Right forelimb (tissue), 1 donor: ENCODE measurements at places on chromosomes 4 and X.

DNA sequence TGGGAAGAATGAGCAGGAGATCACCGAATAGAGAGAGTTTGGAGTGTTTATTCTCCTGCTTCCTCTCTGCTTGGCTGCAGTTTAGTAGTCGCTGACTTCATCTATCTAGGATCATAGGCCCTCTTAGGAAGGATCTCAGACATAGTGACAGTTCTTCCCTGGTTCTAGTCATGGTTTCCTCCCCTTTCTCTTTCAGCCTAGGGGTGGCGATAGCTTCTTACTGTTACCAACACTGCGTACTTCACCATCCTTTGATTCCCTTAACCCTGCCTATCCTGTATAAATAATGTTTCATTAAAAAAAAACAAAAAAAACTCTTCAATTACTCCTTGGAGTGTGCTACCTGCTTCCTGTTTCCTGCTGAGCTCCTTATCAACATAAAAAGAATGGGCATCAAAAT lies 103.8 kb downstream of the DDX53 start:
- no peak for DNase-seq

DNA sequence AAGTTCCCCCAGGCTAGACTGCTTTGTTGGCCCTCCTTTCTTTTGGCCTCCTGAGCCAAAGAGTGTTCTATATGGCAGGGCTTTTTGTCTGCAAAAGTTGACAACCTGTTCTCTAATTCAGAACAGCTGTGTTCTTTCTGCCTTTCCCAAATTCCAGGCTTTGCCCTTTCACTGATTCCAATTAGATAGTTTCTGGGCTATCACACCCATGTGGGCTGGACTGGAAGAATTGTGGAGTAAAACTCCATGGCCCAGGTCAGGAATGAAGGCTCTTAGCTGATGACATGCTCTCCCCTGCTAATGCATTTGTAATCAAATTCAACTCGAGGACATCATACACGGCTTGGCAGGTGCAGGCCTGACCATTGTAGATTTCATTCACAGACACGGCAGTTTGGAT lies 19.4 kb downstream of the BMP3 start:
- peak; percentile 58 for DNase-seq

- DNase-seq = no peak
These were observed 11.0 kb downstream of the BMX start for GRCh38 chrX:15511563-15511962.

- peak; percentile 67 for DNase-seq
These were observed 59.4 kb downstream of the TSC22D3 start for GRCh38 chrX:107716118-107716684.

- DNase-seq = no peak
These were observed 107.9 kb downstream of the DRD5 start for GRCh38 chr4:9889306-9889705.

GRCh38 chr4:91198951-91199350 lies 1071.8 kb downstream of the CCSER1 start:
- no peak for DNase-seq

- DNase-seq = no peak
These were observed 251.5 kb upstream of the RASGEF1B start for GRCh38 chr4:81723019-81723884.

GRCh38 chr4:148445071-148445859 lies 3.1 kb upstream of the NR3C2 start:
- peak; percentile 77 for DNase-seq
